ENCODE measurements at places on chromosomes 12 and 14. TPM values are rescaled to one million over a fixed set of nuclear protein-coding genes. Genes with fewer than 3 reads are reported as not detected.

TMEM119 gene
- polyA plus RNA-seq, result 0.66 TPM

ADIPOR2 gene
- 2.4 TPM for polyA plus RNA-seq

ALX1 gene
- not detected for polyA plus RNA-seq

COA8 gene
- 64.4 TPM for polyA plus RNA-seq

RNF212B gene
- polyA plus RNA-seq, result not detected

DNA sequence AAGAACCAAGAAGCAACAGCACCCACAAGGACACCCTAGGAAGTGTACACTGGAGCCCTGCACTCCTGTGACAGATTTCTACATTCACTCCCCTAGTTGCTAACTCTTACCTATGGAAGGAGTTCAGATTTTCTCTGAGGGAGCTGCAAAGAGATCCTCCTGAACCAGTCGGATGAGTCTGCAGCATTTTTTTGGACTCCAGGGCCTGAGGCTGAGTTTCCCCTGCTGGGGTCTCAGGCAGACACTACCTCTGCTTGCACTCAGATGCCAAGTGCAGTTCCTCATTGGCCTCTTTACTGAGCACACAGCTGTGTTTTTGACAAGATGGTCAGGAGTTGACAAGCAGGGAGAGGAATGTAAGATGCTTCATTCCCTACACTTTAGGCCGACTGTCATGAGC lies 153.2 kb upstream of the RBM19 start:
- H3K4me3 ChIP-seq, result no peak overlapping the region
- no peak overlapping the region for H3K27ac ChIP-seq
- H3K4me1 ChIP-seq, result no peaks in the 10 kb centered on the region
- H3K27me3 ChIP-seq, result no peaks in the 10 kb centered on the region
- no peak for DNase-seq

DNA sequence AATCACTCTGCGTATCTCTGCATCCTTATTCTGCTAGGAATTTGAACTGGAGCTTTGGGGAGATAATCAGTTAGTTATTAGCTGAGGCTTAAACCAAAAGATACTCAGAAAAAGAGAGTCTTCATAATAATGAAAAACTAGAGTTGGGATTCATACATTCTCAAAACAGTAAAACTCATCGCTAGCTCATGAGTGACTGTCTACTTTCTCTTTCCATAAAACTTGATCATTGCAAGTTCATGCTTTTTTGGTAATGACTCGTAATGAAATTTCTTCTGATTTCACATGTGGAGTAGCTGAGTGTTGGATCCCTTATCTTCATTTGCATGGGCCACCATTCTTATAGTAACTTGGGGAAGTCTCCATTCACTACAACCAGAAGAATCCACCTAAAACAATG lies 397.7 kb downstream of the PDZRN4 start:
- H3K27ac ChIP-seq, result no peak overlapping the region
- H3K36me3 ChIP-seq, result no peaks in the 10 kb centered on the region
- no peak overlapping the region for H3K4me3 ChIP-seq
- H3K27me3 ChIP-seq, result no peaks in the 10 kb centered on the region

DNA sequence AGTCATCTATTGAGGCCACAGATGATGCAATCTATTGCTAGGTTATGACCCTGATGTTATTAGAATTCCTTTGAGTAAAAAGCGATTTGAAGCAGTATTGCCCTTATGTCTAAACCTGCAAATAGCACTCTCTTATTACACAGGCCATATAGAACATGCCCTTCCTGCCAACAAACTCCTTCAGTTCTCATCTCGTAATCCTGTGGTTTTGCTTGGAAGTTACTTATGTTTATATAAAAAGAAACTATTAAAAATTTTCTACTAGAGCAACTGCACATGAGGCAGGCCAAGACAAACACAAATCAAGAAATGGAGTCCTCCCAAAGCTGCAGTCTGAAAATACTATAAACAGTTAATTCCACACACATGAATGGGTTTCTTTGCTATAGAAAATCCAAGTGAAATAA lies 1200.2 kb downstream of the LRFN5 start:
- H3K36me3 ChIP-seq, result no peaks in the 10 kb centered on the region
- no peaks in the 10 kb centered on the region for H3K4me1 ChIP-seq
- no peak overlapping the region for H3K27ac ChIP-seq
- no peaks in the 10 kb centered on the region for H3K27me3 ChIP-seq

- H3K36me3 ChIP-seq, result no peaks in the 10 kb centered on the region
- H3K4me1 ChIP-seq, result peaks cover 45% of the 10 kb centered on the region
- no peaks in the 10 kb centered on the region for H3K27me3 ChIP-seq
- no peak for DNase-seq
- H3K27ac ChIP-seq, result no peak overlapping the region
Observed at GRCh38 chr12:31740628-31741027, 11.8 kb upstream of the AMN1 start.

DNA sequence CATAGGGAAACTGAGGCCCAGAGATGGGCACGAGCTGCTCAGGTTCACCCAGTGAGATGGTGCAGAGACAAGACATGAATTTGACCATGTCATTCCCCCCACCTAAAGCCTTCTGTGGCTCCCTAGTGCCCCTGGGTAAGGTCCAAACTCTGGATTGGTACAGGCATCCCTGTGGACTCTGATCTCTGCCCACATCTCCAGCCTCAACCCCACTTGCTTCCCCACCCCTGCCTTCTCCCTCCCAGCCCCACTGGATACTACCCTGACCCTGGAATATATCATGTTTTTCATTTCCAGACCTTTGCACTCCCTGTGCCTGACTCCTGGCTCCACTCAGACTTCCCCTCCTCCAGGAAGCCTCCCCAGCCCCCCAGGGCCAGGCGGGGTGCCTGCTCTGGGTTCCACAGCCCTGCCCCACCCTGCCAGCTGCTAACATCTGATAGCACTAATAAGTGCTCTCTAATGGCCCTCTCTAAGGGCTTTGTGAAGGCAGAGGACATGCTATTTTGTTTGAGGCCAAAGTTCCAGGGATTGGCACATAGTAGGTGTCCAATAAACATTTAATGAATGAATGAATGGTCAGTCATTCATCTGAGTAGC lies 1.1 kb upstream of the SDSL start:
- no peaks in the 10 kb centered on the region for H3K4me1 ChIP-seq
- H3K27me3 ChIP-seq, result no peaks in the 10 kb centered on the region
- no peak overlapping the region for H3K4me3 ChIP-seq

DNA sequence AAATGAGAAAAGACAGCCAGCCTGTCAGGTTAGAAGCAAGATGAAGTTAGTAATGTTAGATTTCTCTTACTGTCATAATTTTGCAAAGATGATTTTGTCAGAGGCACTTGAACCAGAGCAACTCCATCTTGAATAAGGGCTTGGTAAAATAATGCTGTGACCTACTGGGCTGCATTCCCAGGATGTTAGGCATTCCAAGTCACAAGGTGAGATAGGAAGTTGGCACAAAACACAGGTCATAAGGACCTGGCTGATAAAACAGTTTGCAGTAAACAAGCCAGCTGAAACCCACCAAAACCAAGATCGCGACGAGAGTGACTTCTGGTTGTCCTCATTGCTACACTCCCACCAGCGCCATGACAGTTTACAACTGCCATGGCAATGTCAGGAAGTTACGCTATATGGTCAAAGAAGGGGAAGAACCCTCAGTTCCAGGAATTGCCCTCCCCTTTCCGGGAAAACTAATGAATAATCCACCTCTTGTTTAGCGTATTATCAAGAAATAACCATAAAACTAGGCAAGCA lies 1313.5 kb upstream of the TMEM132C start:
- H3K36me3 ChIP-seq, result no peaks in the 10 kb centered on the region
- no peaks in the 10 kb centered on the region for H3K27me3 ChIP-seq
- H3K4me1 ChIP-seq, result no peaks in the 10 kb centered on the region
- H3K4me3 ChIP-seq, result no peak overlapping the region

DNA sequence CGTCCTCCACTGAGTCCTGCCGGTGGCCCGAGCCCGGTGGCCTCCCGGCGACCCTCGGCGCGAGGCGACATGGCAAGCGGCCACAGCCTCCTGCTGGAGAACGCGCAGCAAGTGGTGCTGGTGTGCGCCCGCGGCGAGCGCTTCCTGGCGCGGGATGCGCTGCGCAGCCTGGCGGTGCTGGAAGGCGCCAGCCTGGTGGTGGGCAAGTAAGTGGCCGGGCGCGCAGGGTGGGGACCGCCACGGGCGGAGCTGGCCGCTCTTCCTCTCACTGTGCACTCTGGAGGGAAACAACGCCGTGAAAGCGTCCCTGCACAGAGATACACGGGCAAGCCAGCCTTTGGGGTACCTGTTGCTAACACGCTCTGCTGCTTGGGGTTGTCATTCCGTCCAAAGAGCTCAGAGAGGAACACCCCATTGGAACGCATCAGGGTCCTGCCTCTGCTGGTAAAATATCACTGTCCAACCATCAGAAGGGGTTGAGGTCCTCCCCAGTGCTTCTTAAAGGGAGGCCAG lies at the start of gene AMDHD1:
Gene AMDHD1, plus strand, starts transcription at position 2 of the 513 bp plus-strand sequence. Its CDS starts 68 bp downstream, at position 70.
- H3K27ac ChIP-seq, result peak within 1 kb of the TSS; percentile 60
- DNase-seq, result peak; percentile 41
- H3K36me3 ChIP-seq, result no peaks in the 10 kb centered on the region
- H3K4me1 ChIP-seq, result peaks cover 9% of the 10 kb centered on the region
- no peaks in the 10 kb centered on the region for H3K27me3 ChIP-seq
- peak within 1 kb of the TSS; percentile 90 for H3K4me3 ChIP-seq

Measured in CD8-positive, alpha-beta memory T cell (primary cell).